ENCODE measurements at places on chromosomes 2 and 18.

DNA sequence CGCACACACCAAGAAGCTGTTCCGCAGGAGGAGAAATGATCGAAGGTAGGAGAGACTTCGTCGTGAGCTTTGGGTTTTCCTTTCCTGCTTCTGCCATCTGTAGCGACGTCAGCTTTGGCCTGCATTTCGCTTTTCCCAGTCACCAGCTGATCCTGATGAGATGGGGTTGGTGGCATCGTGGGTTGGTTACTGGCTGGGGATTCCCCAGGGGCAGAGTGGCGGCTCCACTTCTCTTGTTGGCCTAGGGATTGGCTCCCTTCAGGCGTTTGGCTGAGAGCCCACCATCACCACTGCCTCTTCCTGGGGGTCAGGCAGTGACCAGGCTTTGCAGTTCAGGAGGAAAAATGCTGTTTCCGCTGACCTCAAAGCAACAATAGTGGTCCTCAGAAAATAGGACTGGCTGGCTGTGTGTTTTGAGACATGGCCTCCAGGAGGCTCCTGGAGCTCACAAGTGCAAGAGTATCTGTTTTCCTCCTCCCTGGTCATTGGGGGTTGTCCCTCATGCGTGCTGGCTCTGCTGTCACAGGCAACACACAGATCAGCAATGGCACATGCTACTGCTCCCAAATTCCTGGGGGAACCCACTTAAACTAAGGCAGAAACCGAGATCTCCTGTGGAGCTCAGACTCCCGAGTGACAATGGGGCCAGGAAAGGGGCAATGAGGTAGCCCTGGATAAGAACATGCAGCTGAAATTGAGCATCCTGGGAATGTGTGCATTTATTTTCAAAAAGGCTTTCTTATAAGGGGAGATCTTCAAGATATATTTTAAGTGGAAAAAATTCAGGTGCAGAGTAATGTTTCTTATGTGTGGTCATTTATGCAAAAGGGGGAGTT, 173.0 kb downstream of the CTIF start:
- DNase-seq: no peak

GRCh38 chr2:161975062-161975812, 98.8 kb downstream of the DPP4 start:
- DNase-seq: no peak

DNA sequence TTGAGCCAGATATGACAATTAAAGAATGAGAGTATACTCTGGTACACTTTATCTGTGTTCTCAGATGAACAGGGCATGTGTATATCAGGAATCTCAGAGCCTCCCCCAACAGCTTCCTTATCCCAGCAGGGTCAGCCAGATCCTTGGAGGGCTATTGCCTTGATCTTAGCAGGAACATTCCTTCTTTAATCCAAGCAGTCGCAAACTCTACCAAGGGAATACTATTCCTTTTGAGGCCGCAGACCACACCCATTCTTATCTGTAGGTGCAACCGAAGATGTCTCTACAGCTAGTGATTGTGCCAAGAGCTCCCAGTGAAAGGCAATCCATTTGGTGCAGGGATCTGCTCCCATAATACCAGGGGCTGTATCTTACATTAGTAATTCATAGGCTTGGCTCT, 118.3 kb upstream of the DOK6 start:
- no peak for DNase-seq

- DNase-seq: no peak
Observed at GRCh38 chr2:873027-873426, 77.6 kb upstream of the SNTG2 start.

DNA sequence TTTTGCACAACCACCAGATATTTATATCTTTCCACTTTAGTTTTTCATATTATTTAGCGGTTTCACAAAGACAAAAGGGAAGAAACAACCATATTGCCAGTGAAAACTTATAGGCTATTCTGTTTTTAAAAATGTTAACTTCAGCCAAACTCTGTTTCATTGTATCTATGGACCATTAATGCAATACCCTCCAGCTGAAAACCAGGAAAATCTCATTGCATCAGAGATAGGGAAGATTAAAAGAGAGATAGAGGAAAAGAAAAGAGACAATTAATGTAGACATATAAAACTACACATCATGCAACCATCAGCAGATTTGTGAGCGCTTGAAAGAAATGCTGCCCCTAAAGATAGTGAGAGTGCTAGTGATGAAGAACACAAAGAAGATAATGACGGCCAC, 970.2 kb downstream of the ERBB4 start:
- no peak for DNase-seq

GRCh38 chr2:174171686-174172445, 76.5 kb downstream of the OLA1 start:
- no peak for DNase-seq

- peak; percentile 40 for DNase-seq
Observed at GRCh38 chr2:222318712-222319585, 20.2 kb upstream of the PAX3 start.

DNA sequence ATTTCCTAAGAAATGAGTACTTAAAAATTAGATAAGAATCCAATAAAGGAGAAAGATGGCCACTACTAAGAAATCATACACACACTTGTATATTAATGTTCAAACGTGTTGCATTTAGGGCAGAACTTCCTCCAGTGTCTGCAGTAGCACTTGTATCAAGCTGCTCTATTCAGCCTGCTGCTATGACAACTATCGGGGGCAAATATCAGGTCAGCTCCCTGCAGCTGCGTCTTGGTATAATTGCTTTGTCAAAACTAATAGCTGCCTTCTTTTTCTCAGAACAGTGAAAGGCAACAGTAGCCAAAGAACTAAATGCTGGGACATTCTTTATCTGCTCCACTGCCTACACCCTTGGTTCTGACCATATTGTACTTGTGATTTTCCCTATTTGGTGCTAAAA, 300.7 kb downstream of the NOL4 start:
- DNase-seq: peak; percentile 90

DNA sequence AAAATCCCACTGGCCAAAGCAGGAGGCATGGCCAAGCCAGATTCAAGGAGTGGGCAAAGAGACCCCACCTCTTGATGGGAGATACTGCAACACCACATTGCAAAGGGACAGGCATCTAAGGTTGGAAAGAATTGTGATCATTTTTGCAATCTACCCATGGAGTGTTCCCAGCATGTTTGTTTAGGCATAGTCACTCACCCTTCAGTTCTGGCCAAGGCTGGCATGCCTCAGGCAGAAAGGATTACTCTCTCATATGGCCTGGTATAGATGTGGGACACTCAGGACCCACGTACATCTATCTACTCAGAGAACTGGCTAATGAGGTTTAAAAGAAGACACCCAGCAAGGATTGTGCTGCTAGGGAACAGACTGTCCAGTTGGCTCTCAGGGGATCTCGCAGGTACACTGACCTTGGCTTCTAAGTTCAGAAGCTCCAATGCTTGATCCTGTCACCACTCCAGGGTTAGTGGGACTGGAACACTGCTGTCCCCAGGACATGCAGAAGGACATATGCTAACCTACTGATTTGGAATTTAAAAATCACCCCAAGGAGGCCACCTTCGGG, 183.7 kb downstream of the KLHL29 start:
- no peak for DNase-seq

GRCh38 chr2:240602266-240603050, 15.9 kb downstream of the CAPN10 start:
- DNase-seq: no peak

GRCh38 chr2:75728614-75729419, 18.1 kb upstream of the GCFC2 start:
- DNase-seq: no peak

- no peak for DNase-seq
Observed at GRCh38 chr2:217735899-217736298, 266.9 kb downstream of the TNS1 start.

- peak; percentile 53 for DNase-seq
Observed at GRCh38 chr2:190344276-190344827, 963 bp downstream of the INPP1 start.

- DNase-seq: no peak
Observed at GRCh38 chr2:134287323-134287722, 33.5 kb downstream of the MGAT5 start.

DNA sequence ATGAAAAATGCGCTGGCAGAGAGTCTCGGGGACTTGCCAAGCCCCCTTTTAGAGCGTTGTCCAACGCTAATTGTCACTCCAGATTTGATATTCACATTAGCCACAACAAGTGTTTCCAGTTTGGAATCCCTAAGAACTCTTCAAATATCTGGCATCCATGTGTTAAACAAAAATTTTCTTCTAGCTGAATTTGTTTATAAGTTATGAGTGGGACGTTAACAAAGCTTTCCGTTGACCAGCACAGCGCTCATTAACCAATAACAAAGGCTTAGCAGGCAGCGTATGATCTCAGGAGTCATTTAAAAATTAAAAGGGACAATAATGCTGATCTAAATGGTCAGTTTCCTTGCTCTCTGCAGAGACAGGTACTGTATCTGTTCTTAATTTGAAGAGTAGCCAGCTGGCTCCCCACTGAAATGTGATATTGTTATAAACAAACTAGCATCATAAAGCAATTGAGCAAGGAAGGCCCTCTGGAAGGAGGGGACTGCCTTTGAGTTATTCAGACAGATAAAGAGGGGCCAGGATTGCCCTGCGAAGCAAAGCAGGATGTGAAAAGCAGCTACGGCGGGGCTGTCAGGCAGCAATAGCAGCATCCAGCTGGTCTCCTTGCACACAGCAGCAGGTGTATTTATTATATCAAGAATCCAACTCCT, 337.2 kb upstream of the SALL3 start:
- DNase-seq: peak; percentile 89

- no peak for DNase-seq
Observed at GRCh38 chr2:46160326-46160725, 136.9 kb upstream of the EPAS1 start.

DNA sequence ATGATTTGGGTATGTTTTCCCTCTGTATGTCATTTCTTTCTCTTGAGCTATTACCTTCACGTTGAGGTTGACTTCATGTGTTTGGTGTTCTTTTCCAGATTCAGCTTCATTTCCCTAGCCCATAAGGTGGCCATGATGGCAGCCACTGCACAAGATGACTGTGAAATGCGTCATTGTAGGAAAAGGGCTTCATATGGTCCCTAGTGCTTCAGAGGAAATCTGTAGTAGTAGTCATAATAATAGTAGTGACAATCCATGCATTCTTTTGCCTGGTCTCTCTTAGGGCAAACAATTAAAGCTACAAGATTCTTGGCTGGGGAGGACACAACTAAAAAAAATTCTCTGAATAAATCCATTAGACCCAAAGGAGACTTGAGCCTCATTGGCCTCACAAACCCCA, 28.4 kb downstream of the AOX1 start:
- no peak for DNase-seq

DNA sequence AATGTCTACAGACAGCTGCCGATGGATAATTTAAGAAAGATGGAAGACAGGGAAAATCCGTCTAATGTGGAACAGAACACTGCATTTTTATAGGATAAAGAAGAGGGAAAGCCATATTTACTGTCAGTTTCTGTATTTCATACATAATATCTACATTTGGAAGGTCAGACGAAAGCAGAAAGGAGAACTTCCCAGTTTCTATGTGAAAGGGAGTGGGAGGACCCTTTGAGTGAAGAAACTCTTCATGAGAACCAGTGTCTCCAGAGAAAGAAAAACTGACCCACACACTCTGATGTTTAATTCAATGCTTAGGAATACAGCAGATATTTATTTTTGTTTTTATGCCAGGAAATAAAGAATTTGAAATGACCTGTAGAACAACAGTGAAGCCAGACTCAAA, 127.2 kb downstream of the CALCRL start:
- no peak for DNase-seq

- no peak for DNase-seq
Observed at GRCh38 chr2:156891609-156892008, 365.9 kb upstream of the GALNT5 start.

DNA sequence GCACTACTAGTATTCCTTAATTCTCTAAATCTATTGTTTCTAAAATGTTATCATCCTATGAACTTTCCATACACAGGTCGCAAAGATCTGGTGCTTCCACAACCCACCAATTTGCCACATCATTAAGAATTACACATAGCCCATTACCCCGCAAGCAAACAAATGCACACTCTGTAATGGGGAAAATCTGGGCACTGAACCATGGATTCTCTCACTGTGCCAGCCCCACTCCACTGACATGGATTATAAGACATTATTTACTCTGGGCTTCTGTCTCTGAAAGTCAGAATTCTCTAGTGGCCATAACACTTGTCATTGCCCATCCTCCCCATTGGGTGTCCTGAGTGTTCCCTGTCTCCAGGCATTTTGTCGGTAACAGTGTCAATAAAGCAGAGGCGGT, 537.1 kb downstream of the EPHA4 start:
- no peak for DNase-seq

- no peak for DNase-seq
Observed at GRCh38 chr2:149656996-149657395, 69.4 kb upstream of the MMADHC start.

GRCh38 chr2:139645617-139646016, 865.4 kb upstream of the NXPH2 start:
- DNase-seq: no peak

DNA sequence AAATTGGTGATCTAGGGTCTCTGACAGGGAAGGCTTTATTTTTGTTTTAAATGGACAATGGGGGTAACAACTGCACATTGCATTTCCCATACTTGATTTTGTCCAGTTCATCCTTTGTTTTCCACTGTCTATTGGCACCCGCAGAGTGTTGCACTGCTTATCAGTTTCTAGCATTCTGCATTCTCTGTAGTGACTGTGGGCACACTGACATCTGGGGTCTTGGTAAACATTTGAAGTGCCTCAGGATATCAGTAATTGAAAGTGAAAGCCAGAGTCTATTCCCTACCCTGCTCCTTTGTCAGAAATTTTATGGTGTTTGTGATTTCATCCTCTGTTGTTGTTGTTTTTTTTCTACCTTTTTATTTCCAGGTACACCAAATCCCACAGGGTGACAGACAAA, 132.1 kb upstream of the EPC2 start:
- DNase-seq: no peak

DNA sequence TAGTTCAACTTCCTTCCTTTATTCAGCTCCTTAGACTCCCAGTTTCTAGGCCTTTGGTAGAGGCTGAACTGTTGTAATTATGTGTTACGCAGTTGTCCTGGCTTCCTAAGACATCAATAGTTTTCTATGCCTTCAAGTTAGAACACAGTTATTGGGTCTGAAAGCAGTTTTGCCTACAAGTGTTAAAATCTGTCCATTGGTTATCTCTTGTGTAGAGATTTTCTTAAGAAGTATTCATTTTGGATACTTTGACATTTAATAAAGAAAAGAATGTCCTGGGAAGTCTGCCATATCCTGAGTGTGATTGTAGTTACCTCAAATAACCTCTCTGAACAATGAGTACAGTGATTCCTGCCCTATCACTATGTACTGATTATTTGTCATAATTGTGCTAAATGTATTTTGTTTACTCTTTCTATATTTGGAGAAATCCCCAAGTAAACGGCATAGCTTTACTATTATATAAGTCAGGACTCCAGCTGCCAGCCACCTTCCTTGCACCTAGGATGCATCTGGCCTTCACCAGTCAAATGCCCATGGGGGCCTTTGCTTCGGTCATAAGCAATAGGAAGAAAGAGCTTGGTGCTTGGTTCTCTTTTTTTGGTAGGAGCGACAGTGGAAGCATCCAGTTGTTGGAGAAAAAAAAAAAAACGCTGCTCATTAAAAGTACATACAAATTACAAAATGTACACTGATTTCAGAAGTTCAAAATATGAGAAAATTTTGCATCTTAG, 449.5 kb upstream of the PKDCC start:
- no peak for DNase-seq

GRCh38 chr2:177731384-177731783, 338.8 kb downstream of the AGPS start:
- no peak for DNase-seq

Measured in NCI-H748 treated with DMSO at 0.1 percent for 48 hours (cell line).